ENCODE measurements at places on chromosomes 13 and 19.

GRCh38 chr13:98315902-98316301 is 138.8 kb upstream of the RNF113B start:
- DNase-seq: no peak

- no peak for DNase-seq
Measured at GRCh38 chr19:3615524-3616135, 9.0 kb upstream of the TBXA2R start.

GRCh38 chr19:46387713-46388130 is 25.6 kb downstream of the CCDC8 start:
- no peak for DNase-seq

DNA sequence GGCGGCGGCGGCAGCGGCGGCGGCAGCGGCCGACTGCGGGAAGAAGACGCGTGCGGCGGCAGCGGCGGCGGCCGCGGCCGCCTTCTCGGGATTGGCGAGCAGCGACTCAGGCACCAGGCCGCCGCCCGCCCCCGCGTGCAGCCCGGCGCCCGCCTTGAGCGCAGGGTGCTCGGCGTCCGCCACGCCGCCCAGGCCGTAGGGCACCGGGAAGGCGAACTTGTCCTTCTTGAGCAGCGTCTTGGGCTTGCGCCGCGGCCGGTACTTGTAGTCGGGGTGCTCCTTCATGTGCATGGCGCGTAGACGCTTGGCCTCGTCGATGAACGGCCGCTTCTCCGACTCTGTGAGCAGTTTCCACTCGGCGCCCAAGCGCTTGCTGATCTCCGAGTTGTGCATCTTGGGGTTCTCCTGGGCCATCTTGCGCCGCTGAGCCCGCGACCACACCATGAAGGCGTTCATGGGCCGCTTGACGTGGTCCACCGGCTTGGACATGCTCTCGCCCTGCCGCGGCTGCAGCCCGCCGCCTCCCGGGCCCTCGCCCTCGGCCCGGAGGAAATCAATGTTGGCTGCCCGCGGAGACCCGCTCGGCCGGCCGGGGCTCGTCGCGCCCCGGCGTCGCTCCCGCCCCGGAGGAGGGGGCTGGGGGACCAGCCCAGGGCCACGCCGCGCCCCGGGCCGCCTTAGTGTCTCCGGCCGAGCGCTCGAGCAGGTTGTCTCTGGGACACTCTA is 621 bp downstream of the SOX21 start:
- no peak for DNase-seq

DNA sequence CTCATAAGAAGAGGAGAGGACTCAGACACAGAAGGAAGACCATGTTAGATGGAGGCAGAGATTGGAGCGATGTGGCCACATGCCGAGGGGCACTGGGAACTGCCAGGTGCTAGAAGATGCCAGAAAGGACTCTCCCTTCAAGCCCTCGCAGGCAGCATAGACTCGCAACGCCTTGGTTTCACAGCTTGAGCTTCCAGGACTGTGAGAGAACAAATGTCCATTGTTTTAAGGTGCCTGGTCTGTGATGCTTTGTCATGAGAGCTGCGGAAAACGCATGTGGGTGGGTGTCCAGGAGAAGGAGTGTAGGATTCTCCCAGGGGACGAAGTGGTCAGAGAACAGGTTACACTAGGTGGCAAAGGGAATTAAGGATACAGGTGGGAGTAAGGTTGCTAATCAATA is 125.9 kb upstream of the USP29 start:
- no peak for DNase-seq
